Stimulated activated CD8-positive, alpha-beta memory T cell treated with anti-CD3 and anti-CD28 coated beads, Interleukin-7, amount 100 ng/mL, for 1 hour (primary cell): ENCODE measurements at places on chromosomes 11 and 22.

DNA sequence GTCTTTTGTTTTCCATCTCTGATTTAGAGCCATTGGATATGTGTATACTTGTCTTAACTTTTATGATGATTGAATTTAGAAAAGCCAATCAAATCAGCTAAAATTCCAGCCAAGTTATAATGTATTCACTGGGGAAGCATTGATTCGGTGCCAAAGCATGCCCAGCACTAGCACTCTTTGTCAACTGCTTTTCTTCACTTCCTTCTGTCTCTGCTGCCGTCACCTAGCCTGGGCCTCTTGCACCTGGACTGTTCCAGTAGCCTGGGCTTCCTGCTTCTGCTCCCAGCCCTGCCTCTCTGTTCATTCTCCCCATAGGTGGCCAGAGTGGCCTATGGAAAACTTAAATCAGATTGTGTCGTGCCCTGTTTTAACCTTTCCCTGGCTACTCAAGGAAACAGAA, 80.7 kb downstream of the NAV2 start:
- DNase-seq: no peak

GRCh38 chr11:8281266-8281665, 17.6 kb upstream of the LMO1 start:
- no peak for DNase-seq

DNA sequence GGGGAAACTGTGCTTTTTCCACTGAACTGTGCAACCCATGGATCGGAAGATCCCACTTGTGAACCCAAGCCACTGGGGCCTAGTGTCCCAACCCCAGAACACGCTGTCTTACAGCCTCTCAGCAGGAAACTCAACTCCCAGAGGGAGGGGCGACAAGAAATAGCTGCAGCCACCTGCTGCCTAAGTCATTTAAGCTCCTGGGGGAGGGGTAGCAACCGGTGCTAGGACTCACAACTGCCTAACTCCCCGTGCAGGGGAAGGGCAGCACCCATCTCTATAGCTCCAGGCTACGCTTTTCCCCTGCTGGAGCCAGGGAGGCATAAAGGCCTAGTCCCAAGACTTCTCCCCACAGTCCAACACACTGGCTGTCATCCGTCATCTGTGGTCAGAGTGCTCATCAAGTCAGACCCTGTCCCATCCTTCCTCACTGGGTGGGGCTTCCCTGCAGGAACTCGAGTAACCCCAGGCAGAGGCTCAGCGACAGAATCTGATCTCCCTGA, 363.0 kb downstream of the LUZP2 start:
- DNase-seq: no peak

DNA sequence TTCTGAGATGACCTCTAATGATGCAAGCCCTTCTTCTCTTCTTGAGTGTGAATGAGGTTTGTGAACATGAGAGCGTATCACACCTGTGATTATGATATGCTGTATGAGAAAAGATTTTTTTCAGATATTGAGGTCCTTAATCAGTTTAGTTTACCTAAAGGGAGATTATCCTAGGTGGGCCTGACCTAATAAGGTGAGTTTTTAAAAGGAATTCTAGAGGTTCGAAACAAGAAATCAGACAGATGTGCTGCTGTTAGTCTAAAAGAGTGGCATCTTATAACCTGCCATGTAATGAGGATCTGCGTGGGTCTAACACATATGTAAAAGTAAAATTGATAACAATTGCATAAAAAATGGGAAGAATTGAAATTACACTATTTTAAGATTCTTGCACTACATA, 33.8 kb downstream of the MSANTD4 start:
- no peak for DNase-seq

- DNase-seq: no peak
Measured at GRCh38 chr11:8758619-8759169, 76.1 kb downstream of the RPL27A start.

GRCh38 chr11:126307706-126308105, 3.8 kb downstream of the DCPS start:
- DNase-seq: no peak

DNA sequence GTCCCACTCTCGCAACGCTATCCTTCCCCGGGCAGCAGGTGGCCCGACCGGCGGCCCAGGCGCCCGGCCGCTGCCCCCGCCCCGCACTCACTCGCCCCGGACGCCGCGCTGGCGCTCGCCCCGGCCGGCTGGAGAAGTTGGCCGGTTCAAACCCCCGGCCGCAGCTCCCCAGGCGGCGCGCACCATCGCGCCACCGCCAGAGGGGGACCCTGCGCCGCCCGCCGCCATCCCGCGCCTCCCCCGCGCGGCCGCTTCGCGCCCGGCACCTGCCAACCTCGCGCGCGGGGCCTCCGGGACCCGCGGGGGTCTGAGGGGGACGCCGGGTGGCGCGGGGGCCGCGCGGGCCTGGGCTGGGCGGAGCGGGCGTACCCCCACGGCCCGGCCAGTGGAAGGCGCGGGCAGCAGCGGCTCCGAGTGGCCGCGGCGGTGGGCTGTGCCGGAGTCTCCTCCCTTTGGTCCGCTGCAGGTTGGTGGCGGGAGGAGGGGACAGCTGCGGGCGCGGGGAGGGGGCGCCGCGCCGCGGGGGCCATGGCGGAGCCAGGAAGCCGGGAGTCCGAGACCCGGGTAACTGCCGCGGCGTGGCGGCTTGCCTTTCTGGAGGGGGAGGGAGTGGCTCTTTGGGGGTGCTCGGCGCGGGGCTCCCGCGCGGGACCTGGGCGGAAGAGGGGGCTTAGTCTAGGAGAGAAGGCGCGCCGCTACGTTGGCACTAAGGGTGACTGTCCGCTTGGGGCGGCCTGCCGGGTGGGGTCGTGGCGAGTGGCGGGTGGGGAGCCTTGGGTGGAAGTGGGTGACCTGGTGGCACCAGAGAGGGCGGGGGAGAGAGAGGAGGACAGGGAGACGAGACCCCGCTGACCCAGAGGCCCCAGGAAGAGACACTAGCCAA, at the start of the genes MPST and TST:
Gene MPST (plus strand): TSS at position 434 of the 883 bp plus-strand sequence. CDS start 95 bp downstream, at position 529.
Gene TST (minus strand): TSS at position 139 of the 883 bp plus-strand sequence. CDS start 715 bp downstream, outside the sequence.
- no peak for DNase-seq

DNA sequence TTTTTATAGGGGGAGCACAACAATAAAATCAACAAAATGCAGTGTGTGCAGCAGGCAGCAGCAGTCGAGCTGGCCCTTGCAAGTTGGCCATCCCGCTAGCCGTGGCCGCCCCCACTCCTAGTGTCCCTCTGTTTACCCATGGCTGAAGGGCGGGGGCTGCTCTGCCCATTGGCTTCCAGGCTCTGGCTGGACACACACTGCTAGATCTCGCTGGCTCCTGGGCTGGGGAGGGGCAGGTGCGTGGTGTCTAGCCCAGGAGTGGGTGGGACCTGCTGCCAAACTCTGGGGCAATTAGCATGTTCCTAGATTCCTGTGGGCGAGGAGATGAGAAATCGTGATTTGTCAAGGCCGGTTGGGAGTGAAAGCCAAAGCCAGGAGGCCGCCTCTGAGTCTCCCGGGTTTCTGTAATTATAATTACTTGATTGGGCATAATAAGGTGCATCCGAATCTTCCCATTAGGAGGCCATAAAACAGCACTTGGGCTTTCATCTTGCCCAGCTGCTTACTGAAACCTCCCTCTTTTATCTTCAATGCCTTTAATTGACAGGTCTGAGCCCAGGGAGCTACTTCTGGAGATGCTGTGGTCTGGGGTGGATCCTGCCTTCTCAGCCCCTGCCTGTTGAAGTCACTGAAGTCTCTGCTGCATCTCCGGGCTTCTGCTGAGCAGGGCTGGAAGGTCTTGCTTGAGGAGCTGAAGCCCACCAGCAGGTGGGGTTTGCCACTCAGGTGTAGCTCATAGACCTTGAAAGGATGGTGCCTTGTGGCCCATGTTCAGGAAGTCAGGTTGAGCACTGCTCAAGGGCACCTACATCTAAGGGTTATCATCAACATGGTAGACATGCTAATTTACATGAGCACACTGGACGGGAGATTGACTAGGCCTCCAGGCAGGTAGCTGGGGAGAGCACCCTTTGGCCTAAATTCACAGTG, 44.5 kb upstream of the DKK3 start:
- DNase-seq: no peak

DNA sequence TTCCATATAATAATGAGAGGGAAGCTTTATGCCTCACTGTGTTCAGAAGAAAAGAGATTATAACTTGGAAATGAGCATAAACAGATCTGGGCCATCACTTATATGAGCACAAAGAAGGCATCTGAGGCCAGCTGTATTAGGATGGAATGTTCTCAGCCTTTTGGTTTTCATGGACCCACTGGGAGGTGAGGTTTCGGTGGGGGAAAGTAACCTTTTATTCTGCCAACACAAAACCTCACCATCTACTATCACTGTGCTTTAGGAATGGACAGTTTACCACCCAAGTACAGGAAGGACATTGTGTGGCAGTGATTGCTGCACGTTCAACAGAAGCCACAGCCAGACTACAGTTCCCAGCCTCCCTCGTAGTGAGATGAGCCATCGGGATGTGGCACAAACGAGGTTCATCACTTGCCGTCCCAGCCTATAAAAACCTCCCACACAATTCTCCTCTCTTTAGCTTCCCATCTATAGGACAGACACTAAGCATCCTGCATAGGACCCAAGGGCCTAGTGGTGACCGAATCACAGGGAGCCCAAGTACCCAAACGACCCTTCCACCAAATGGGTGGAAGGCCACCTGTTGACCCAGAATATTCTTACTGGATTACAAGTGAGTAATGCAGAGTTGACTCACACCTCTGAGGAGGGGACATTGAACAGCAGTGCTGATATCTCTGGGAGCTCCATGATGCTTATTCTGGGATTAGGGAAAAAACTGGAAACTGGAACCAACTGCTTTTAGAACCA, 121.5 kb upstream of the RAG2 start:
- DNase-seq: no peak

DNA sequence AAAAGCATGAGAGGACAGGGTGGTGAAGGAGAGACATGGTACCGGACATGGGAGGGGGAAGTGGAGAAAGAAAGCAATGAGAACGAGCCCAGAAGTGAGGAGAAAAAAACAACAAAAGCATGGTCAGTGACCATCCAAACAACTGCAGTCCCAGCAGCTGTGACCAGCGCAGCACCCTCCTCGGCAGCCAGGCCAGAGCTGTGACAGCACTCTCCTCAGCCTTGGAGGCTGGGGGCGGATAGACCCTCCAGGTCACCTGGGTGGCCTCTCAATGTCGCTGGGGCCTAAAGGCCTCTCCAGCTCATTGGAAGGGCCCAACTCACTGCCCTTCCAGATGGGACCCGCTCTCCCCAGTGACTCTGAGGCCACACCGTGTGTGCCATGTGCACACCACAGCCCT, 103.3 kb downstream of the MED15 start:
- no peak for DNase-seq

GRCh38 chr11:26247340-26247739, 84.6 kb upstream of the ANO3 start:
- DNase-seq: no peak

DNA sequence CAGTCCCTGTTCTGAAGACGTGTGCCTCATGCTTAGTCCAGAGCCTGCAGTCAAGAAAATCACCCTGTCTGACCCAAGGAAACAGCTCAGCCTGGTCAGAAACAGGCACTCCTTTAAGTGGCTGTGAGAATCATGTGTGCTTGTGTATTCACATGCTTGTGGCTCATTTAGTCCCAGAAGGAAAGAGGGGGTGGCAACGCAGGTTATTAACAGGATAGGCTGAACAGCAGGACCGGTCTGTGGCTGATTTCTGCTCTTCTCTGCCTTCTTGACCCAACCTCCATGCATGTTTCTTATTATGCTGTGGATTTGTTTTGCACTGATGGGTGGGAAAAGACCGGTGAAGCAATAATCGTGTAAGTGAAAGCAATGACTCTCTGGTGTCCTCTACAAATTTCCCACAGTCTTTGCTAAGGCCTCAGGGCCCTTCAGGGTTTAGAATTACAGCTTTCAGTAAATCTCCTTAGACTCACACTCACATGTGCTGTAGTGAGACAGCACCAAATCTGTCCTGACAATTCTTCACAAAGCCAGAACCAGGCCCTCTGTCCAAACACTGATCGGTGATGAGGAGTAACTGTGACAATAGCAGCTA, 288.1 kb downstream of the ETS1 start:
- DNase-seq: no peak

- no peak for DNase-seq
Measured at GRCh38 chr22:20175597-20175900, 24.7 kb upstream of the CCDC188 start.

GRCh38 chr22:42933485-42934091, 76.5 kb upstream of the ARFGAP3 start:
- DNase-seq: no peak

GRCh38 chr11:86230179-86230804, 14.3 kb upstream of the EED start:
- no peak for DNase-seq

DNA sequence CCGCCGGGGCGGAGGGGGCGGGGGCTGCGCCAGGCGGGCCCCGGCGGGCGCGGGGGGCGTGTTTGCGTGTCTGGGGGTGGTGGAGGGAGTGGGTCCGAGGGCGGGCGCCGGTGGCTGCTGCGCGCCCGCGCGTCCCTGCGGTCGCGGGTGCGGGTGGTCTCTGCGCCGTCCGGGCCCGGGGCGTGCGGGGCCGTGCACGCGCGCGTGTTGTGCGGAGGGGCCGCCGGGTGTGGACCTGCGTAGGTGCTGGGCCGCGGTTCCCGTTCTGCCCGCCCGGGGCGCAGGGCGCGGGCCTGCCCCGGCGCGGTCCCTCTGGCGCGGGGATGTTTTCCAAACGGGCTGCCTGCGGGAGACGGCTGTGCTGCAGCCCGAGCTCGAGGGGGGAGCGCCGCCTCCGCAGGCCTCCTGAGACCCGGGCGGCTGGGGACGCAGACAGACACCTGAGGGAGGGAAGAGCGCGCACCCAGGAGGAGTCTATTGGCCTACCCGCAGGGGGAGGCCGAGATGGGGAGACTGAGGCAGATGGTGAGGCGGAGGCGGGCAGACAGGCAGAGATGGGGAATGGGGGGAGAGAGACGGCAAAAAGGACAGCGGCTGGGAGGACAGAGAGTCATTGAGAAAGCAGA, 442 bp downstream of the PELI3 start:
- no peak for DNase-seq

- no peak for DNase-seq
Measured at GRCh38 chr11:29435421-29435820, 581.4 kb downstream of the KCNA4 start.

DNA sequence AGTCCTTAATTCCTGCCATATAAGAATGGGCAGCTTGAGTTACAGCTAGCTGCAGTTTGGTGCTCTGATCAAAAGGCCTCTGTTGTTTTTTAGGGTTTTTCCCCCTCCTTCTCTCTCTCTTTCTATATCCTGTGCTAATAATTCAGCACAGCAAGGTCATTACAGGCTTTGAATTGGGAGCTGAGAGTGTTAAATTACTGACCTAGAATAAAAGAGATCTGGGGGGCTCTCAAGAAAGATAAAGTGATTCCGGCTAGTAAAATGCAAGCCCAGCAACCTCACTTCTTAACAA, 84.9 kb downstream of the CSTPP1 start:
- DNase-seq: no peak

- no peak for DNase-seq
Measured at GRCh38 chr11:33970984-33971466, 79.1 kb upstream of the LMO2 start.

DNA sequence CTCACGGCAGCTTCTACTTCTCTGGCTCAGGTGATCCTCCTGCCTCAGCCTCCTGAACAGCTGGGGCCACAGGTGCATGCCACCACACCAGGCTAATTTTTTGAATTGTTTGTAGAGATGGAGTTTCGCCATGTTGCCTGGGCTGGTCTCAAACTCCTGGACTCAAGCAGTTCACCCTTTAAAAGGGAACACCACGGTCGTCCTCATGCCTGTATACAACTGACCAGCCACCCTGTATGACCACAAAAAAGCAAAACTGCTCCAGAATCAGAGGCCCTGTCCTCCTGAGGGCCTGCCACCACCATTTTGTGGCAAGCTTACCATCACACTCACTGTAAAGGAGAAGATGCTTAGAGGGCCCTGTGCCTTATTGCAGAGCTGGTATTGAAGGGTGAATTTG, 2.2 kb downstream of the GLB1L3 start:
- DNase-seq: no peak

GRCh38 chr11:78993802-78994430, 419.3 kb upstream of the NARS2 start:
- DNase-seq: no peak

GRCh38 chr11:35785287-35786167, 123.0 kb downstream of the TRIM44 start:
- DNase-seq: no peak
